ENCODE measurements at places on chromosomes 7 and 10.

GRCh38 chr7:149715476-149715875 lies 57.9 kb downstream of the ZNF467 start:
- DNase-seq, result no peak

DNA sequence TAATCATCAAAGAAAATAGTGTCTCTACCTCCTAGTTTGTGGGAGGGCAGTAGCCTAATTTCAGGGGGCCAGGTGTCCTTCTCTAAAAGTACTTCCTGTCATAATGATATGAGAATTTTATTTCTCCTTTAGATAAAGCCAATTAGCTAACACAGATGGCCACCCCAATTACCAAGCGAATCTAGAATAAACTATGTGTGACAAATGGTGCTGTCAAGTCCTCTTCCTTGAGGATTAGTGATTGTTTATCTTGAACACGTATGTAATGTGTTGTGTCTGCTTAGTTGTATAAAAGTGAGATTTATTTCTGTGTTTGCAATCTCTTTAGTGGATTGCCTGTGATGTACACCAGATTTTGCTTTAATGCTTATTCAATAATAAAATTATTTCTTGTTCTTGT lies 1120.0 kb downstream of the SORCS1 start:
- no peak for DNase-seq

DNA sequence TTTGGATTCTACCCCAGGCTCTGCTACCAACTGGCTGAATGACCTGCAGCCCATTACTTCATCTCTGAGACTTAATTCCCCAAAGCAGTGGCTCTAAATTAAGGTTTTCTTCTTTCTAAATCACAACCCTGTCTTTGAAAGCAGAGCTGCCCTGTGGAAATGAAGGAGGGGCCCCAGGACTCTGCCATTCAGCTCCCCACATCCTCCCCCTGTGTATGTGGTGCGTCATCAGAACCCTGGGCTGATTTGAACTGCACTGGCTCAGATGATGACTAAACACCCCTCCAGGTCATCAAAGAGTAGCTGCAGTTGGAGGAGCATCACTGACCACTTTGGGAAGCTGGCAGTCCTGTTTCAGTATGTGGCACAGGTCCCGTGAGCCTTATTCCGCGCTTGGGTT lies 46.6 kb downstream of the BPGM start:
- no peak for DNase-seq

- DNase-seq, result no peak
These were observed 88.9 kb upstream of the ODAD2 start for GRCh38 chr10:28087661-28088351.

GRCh38 chr7:54426406-54426805 lies 115.8 kb upstream of the VSTM2A start:
- DNase-seq, result no peak

- DNase-seq, result no peak
These were observed 222.6 kb downstream of the MAD1L1 start for GRCh38 chr7:2010101-2010500.

GRCh38 chr7:113582471-113582870 lies 336.3 kb downstream of the PPP1R3A start:
- no peak for DNase-seq

DNA sequence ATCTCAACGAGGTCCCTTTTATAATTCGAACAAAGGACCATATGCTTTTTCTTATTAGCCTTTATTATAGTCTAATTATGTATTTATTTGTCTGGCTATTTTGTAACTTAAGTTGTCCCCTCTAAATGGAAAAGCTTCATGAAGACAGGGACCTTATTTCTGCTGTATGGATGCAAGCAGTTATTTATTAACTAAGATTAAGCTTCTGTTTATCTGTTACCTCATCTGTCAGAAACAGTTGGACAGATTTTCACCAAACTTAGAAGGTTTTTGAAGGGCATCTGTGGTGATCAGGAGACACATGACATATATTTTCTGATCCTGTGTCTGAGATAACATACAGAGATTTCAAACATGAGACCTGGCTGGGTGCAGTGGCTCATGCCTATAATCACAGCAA lies 43.2 kb downstream of the KAT6B start:
- no peak for DNase-seq

GRCh38 chr7:82312646-82313045 lies 130.9 kb downstream of the CACNA2D1 start:
- DNase-seq, result no peak

DNA sequence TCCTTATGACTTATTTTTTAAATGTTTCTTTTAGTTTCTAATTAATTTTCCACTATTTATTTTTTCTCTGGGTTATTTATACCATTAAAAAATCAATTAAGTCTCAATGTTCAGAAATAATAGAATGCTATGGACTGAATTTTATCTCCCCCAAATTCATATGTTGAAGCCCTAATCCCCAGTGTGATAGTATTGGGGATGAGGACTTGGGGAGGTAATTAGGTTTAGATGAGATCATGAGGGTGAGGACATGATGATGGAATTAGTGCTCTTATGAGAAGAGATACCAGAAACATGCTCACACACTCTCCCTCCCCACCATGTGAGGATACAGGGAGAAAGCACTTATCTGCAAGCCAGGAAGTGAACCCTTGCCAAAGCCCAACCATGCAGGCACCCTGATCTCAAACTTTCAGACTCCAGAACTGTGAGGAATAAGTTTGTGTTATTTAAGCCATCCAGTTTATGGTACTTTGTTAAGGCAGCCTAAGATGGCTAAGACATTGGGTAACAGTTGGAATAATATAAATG lies 202.6 kb downstream of the MDFIC start:
- no peak for DNase-seq

GRCh38 chr7:123401295-123401694 lies 133.1 kb downstream of the IQUB start:
- no peak for DNase-seq

- no peak for DNase-seq
These were observed 11.3 kb downstream of the INPP5F start for GRCh38 chr10:119737039-119737663.

DNA sequence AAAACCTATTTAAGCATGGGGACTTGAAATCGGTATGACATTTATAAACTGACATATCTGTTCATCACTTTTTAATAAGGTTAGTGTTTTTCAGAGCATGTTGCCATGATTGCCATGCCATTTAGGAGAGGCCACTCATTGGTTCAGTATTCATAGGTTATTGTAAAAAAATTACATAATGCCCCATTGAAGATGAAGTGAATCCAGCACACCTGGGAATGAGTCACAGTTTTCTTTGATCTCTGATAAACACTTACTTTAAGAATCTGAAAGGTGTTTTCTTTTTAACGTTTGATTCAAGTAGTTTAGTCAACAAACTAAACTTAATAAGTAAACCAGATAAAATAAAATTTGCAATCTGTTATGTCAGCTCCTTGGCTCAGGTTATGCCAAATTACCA lies 278.3 kb downstream of the ARL4A start:
- DNase-seq, result no peak

DNA sequence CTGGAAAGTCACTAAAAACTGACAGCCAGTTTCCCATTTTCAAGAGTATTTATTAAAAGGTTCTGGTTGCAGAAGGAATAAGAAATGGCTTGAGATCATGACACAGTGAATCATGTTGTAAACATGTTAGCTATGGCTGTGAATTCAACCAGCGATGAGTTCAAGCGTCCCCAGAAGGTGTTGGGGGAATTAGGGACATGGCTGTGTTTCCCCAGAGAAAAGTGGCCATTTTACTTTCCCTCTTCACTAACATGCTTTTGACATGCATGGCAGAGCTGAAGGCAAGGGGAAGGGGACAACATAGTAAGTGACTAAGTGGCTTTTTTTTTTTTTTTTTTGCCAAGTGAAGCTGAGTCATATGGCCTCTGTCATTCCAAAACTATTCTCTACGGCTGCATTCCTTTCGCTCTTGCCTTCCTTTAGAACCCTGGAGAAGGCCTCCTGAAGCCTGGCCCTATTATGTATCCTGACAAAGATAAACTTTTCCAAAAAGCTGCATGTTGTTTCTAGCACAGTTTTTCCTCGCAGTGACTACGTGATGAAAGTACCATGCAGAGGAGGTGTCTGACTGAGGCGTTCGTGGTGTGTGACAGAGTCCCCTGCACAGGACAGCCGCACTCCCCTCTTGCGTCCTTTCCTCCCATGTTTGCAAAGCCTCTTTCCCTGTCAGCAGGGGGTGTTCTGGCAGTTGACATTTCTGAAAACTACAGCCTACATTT lies 46.9 kb downstream of the EGFR start:
- no peak for DNase-seq

DNA sequence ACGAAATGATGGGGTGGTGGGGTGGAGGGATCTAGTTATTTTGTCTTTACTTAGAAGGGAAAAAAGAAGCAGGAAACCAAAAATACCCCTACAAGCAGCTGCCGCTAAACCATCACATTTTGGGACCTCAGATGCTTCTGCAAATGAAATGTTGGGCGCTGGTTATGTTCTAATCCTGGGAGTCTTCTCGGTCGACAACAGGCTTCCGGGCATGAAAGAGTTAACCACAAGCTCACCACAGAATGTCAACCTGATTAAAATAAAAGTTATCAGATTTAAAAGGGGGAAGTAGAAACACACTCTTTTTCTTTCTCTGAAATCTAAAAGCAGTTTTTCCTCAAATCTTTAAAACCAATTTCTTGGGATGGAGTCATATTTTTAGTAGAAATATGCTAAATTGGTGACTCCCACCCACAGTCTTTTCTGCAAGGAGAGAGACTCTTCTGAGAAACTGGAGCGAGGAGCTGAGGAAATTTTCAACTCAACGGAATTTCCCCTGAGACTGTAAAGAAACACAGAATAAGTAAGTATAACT lies 16.8 kb downstream of the IL2RA start:
- DNase-seq, result no peak

GRCh38 chr10:23376229-23376655 lies 31.6 kb upstream of the C10orf67 start:
- no peak for DNase-seq

DNA sequence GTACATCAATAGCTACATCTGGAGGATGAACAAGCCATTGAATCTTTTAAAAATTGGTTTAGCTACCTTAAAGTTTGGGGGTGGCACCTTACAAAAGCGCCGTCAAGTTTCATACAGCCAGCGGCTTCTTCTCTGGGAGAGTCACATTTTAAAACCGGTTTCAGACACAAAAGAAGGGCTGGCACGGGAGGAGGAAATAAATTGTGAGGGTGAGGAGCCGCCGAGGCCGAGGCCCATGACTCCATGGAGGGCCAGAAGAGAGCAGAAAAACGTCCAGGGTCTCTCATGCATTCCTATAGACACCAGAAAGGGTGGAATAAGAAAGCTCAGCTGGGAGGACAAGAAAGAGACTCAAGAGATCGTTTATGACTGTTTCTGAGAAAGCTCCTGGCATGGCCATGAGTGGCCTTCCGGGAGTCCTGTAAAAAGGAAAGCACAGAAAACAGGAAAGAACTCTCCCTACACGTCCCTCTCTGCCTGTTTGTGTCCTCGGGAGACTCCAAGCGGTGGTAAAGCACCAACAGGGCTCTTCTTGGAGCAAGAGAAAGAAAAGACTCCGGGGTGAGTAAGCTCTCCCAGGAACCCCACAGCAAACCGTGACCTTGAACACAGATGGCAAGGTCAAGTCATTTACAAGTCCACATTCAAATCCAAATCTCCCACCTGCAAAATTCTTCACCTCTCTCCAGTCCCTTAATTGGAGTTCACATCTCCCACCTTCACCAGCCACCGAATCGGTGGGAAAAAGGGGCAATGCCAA lies 1.8 kb downstream of the FRAT2 start:
- DNase-seq, result no peak

DNA sequence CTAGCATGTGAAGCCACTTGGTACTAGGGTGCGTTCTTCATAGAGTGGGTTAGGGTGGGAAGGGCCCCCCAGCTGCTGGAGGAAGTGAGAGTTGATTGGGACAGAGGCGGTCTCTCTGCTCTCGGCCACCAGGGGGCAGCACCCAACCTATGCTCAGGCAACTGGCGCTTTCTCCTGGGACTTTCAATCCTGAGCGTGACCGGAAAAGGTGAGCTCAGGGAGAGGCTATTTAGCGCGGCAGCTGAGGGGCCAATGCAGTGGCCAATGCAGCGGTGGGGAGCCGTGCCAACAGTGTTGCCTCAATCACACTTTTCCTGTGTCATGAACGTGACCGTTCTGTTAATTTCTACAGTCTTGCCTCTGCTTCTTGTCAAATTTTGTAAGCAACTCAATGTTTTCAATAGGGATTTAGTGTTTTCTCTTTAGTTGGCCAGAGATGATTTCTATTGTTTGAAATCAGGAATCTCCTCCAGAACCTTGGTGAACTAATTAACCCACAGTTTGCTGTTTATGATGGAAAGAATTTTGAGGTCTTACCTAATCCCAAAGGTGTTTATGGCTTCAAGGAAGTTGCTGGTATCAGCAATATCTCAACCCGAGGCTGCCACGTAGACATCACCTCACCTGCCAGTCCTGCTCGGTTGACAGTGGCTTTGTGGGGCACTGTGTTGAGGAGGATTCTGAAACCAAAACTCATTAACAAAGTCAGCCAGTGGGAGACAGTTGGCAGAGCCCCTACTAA lies 67.9 kb upstream of the PDZD8 start:
- DNase-seq, result peak; percentile 31

GRCh38 chr10:71251319-71251718 lies 38.9 kb downstream of the UNC5B start:
- no peak for DNase-seq

GRCh38 chr7:8724080-8724718 lies 290.8 kb downstream of the NXPH1 start:
- DNase-seq, result no peak

GRCh38 chr10:109166935-109167334 lies 756.4 kb downstream of the XPNPEP1 start:
- DNase-seq, result no peak

- DNase-seq, result no peak
These were observed 21.0 kb downstream of the ANXA11 start for GRCh38 chr10:80184291-80184690.

DNA sequence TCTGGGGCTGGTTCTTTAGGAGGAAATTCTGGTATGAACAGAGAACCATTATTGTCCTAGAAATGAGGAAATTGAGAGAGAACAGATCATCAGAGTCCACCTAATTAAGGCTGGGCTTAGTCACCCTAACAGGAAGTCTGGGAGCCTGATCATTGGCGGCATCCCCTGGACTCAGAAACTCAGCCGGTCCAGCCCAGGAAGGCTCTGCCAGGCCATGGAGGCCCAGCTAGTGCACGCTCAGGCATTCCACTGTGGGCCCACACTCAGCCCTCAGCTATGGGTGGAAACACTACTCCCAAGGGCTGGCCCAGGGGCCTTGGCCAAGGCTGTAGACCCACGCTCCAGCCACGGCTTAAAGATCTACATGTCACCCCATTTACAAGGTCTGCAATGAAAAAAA lies 109.2 kb downstream of the PTPN20 start:
- DNase-seq, result no peak

- DNase-seq, result no peak
These were observed 169.2 kb downstream of the HGF start for GRCh38 chr7:81600608-81601007.

DNA sequence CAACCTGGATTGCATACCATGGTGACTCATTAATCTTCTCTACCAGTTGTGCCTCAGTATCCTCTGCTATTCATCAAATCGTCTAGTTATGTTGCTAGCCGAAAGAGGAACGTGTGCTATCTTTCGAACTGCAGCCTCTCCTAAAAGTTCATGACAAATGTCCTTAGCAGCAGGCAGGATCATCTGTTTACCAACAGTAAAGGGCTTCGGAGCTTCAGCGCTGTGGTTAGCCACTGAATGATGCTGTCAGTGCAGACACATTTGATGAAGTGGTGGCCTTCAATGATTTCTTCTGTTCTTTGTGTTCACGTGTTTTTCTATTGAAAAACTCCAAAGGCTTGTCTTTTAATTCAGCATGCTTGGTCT lies 68.8 kb downstream of the CSTF2T start:
- DNase-seq, result no peak

- no peak for DNase-seq
These were observed 12.2 kb upstream of the DNAAF5 start for GRCh38 chr7:714251-714671.

GRCh38 chr7:47376991-47377616 lies 204.8 kb downstream of the TNS3 start:
- DNase-seq, result no peak

GRCh38 chr10:101725296-101726114 lies 30.5 kb upstream of the FBXW4 start:
- DNase-seq, result no peak
